ENCODE measurements at places on chromosomes 1 and 21. TPM values are rescaled to one million over a fixed set of nuclear protein-coding genes. Genes with fewer than 3 reads are reported as not detected.

ADAMTS5 gene
- total RNA-seq, result 0.82 TPM

GRCh38 chr1:46802901-46803574 is 4.2 kb downstream of the CYP4B1 start:
- H3K27ac ChIP-seq, result no peak overlapping the region
- H3K4me1 ChIP-seq, result no peaks in the 10 kb centered on the region
- no peak for DNase-seq
- H3K4me3 ChIP-seq, result no peak overlapping the region
- H3K27me3 ChIP-seq, result no peaks in the 10 kb centered on the region

GRCh38 chr1:61208831-61209230 is 126.5 kb downstream of the NFIA start:
- H3K4me3 ChIP-seq, result no peak overlapping the region
- no peaks in the 10 kb centered on the region for H3K4me1 ChIP-seq
- H3K27ac ChIP-seq, result no peak overlapping the region
- no peaks in the 10 kb centered on the region for H3K36me3 ChIP-seq

GRCh38 chr21:44548922-44549321 is 2.4 kb downstream of the KRTAP10-2 start:
- H3K4me3 ChIP-seq, result no peak overlapping the region
- peak; percentile 51 for DNase-seq
- peak overlapping the region; percentile 50 for H3K27ac ChIP-seq
- H3K27me3 ChIP-seq, result no peaks in the 10 kb centered on the region
- H3K36me3 ChIP-seq, result no peaks in the 10 kb centered on the region
- peaks cover 24% of the 10 kb centered on the region for H3K4me1 ChIP-seq

DNA sequence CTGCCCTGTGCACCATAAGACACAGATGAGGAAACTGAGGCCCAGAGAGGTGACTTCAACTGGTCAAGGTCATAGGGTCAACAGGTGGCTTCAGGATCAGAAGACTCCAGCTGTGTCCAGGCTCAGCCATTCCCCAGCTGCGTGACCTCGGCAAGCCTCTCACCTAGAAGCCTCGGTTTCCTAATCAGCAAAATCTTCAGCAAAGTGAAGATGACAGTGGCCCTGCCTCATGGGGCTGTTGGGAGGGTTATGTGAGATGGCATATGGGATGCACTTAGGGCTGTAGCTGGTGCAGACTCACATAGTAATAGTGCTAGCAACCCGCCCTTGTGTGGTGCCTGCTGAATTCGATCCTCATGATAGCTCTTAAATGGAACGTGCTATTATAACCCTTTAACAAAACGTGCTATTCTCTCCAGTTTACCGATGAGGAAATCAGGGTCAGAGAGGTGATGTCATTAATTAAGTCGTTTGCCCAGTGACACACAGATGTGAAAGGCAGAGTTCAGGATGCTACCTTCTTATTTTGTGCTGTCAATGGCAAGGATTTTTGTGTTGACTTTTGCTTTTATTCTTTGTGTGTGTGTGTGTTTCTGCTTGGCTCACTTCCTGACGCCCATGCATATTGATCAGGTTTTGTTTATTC is 472.9 kb downstream of the MATN1 start:
- H3K4me1 ChIP-seq, result peaks cover 5% of the 10 kb centered on the region
- no peak overlapping the region for H3K4me3 ChIP-seq
- no peak for DNase-seq
- H3K27me3 ChIP-seq, result no peaks in the 10 kb centered on the region
- no peaks in the 10 kb centered on the region for H3K36me3 ChIP-seq
- no peak overlapping the region for H3K27ac ChIP-seq

DNA sequence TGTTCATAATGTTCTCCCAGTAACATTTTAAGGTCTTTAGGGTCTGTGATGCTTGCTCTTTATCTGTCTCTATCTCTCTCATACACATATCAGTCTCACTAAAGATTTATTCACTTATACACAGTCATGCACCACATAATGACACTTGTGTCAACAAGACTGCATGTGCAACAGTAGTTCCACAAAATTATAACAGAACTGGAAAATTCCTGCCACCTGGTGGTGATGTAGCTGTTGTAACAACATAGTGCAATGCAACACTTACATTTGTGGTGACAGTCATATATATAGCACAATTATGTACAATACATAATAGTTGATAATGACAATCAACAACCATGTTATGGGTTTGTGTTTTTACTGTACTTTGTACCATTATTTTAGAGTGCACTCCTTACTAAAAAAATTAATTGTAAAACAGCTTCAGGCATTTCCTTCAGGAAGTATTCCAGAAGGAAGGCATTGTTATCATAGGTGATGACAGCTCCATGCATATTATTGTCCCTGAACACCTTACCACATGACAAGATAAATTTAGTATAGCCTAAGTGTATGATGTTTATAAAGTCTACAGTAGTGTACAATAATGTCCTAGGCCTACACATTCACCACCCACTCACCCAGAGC is 8.1 kb downstream of the TDRD5 start:
- no peak overlapping the region for H3K4me3 ChIP-seq
- H3K27me3 ChIP-seq, result no peaks in the 10 kb centered on the region
- no peaks in the 10 kb centered on the region for H3K4me1 ChIP-seq
- H3K27ac ChIP-seq, result no peak overlapping the region
- no peaks in the 10 kb centered on the region for H3K36me3 ChIP-seq
- DNase-seq, result no peak

GRCh38 chr1:59766227-59766855 is 48.4 kb upstream of the HOOK1 start:
- H3K4me3 ChIP-seq, result no peak overlapping the region
- H3K27ac ChIP-seq, result no peak overlapping the region
- no peak for DNase-seq
- 0 out of 2 replicates have a peak, but pooled peaks cover 6% of the 10 kb centered on the region for H3K4me1 ChIP-seq
- no peaks in the 10 kb centered on the region for H3K36me3 ChIP-seq

GRCh38 chr1:43611950-43612349 is 38.0 kb upstream of the KDM4A start:
- no peak overlapping the region for H3K27ac ChIP-seq
- peaks cover 23% of the 10 kb centered on the region for H3K36me3 ChIP-seq
- no peak overlapping the region for H3K4me3 ChIP-seq
- no peak for DNase-seq

GRCh38 chr1:50458507-50458906 is 35.3 kb upstream of the DMRTA2 start:
- no peaks in the 10 kb centered on the region for H3K27me3 ChIP-seq
- H3K27ac ChIP-seq, result no peak overlapping the region
- H3K36me3 ChIP-seq, result no peaks in the 10 kb centered on the region
- H3K4me3 ChIP-seq, result no peak overlapping the region
- DNase-seq, result no peak
- no peaks in the 10 kb centered on the region for H3K4me1 ChIP-seq

GRCh38 chr1:204685236-204686006 is at the start of gene LRRN2:
TSS of gene LRRN2 (minus strand) at chr1:204685738. CDS start at chr1:204619992, 65,746 bp downstream.
- H3K27ac ChIP-seq, result no peak within 1 kb of the TSS
- peak; percentile 66 for DNase-seq
- peak within 1 kb of the TSS; percentile 66 for H3K4me3 ChIP-seq

- peaks cover 14% of the 10 kb centered on the region for H3K27me3 ChIP-seq
- peaks cover 22% of the 10 kb centered on the region for H3K36me3 ChIP-seq
- no peak overlapping the region for H3K4me3 ChIP-seq
- H3K4me1 ChIP-seq, result no peaks in the 10 kb centered on the region
Observed at GRCh38 chr1:156933136-156933535, 12.7 kb downstream of the LRRC71 start.

GRCh38 chr1:231550448-231550781 is 21.9 kb downstream of the TSNAX start:
- H3K36me3 ChIP-seq, result no peaks in the 10 kb centered on the region
- H3K4me3 ChIP-seq, result no peak overlapping the region
- no peak for DNase-seq
- H3K27me3 ChIP-seq, result no peaks in the 10 kb centered on the region
- no peak overlapping the region for H3K27ac ChIP-seq
- H3K4me1 ChIP-seq, result no peaks in the 10 kb centered on the region

DNA sequence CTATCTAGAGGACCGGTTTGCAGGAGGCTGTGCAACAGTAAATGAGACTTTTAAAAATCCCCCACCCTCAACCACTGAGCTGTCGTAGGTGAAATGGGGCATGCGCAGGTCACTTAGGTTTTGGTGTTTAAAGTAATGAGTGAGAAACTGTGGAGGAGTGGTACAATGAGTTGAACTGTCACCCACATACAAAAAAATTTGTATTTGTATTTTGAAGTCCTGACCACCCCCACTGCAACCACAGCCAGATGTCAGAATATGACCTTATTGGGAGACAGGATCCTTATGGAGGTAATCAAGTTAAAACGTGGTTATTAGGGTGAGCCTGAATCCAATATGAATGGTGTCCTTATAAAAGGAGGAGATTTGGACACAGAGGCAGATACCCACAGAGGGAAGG is 1.6 kb upstream of the IRF6 start:
- H3K4me3 ChIP-seq, result no peak overlapping the region
- no peak for DNase-seq
- H3K4me1 ChIP-seq, result no peaks in the 10 kb centered on the region

GRCh38 chr1:240385985-240386978 is 225.7 kb downstream of the GREM2 start:
- H3K4me1 ChIP-seq, result no peaks in the 10 kb centered on the region
- H3K27ac ChIP-seq, result no peak overlapping the region
- no peak overlapping the region for H3K4me3 ChIP-seq
- no peaks in the 10 kb centered on the region for H3K36me3 ChIP-seq
- no peak for DNase-seq

DNA sequence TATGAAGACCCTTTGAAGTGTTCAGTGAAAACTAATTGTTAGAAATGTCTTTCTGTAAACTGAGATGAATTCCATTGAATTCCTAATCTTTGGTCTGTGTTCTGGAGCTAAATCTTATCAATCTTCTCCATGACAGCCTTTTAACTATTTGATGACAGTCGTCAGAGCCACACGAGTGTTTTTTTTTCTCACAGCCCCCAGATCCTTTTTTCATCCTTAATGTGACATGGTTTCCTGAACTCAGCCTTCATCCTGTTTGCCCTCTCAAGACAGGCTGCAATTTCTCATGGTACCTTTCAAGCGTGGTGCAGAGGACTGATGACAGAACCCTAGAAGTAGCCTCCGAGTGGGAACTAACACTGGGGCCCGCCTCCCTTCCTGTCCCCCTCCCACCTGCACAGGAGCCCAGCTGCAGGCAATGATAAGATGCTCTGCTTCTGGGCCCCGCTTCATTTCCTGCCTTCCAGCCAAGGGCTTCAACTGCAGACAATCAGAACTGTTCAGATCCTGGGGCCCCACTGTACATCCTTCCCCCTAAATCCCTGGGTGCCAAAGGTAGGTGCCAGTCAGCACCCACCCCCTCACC is 114.6 kb upstream of the VAV3 start:
- no peak overlapping the region for H3K27ac ChIP-seq
- no peaks in the 10 kb centered on the region for H3K27me3 ChIP-seq
- no peaks in the 10 kb centered on the region for H3K36me3 ChIP-seq
- no peaks in the 10 kb centered on the region for H3K4me1 ChIP-seq
- no peak overlapping the region for H3K4me3 ChIP-seq

- H3K36me3 ChIP-seq, result no peaks in the 10 kb centered on the region
- H3K4me1 ChIP-seq, result no peaks in the 10 kb centered on the region
- H3K4me3 ChIP-seq, result no peak overlapping the region
- no peak for DNase-seq
- no peak overlapping the region for H3K27ac ChIP-seq
- H3K27me3 ChIP-seq, result no peaks in the 10 kb centered on the region
Observed at GRCh38 chr21:17003763-17004373, 509.0 kb upstream of the CXADR start.

- no peak for DNase-seq
- H3K36me3 ChIP-seq, result no peaks in the 10 kb centered on the region
- no peak overlapping the region for H3K27ac ChIP-seq
- no peaks in the 10 kb centered on the region for H3K4me1 ChIP-seq
- no peaks in the 10 kb centered on the region for H3K27me3 ChIP-seq
- H3K4me3 ChIP-seq, result no peak overlapping the region
Observed at GRCh38 chr1:241706967-241707366, 54.9 kb downstream of the WDR64 start.

DNA sequence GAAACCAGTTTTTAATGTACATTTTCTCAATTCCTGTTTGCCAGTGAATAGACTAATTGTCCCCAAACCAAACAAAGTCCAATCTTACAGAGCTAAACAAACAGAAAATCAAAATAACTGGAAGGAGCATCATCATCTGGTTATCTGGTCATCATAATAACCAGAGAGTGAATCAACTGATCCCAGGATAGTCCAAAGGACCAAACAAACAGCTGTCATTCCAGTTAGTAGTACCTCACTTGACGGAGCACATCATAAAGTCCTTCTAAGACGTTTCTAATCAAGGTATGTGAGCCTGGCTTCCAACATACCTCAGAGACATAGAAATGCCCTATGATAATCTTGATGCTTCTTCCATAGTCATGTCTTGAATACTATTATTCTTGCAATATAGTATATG is 240.5 kb downstream of the LTN1 start:
- DNase-seq, result no peak
- H3K4me1 ChIP-seq, result no peaks in the 10 kb centered on the region
- no peaks in the 10 kb centered on the region for H3K36me3 ChIP-seq
- H3K27me3 ChIP-seq, result no peaks in the 10 kb centered on the region
- no peak overlapping the region for H3K4me3 ChIP-seq

- H3K27ac ChIP-seq, result no peak overlapping the region
- DNase-seq, result no peak
- H3K36me3 ChIP-seq, result no peaks in the 10 kb centered on the region
- H3K4me1 ChIP-seq, result peaks cover 5% of the 10 kb centered on the region
Observed at GRCh38 chr1:214018386-214019268, 30.9 kb downstream of the PROX1 start.

- no peak overlapping the region for H3K4me3 ChIP-seq
- no peaks in the 10 kb centered on the region for H3K27me3 ChIP-seq
- H3K36me3 ChIP-seq, result no peaks in the 10 kb centered on the region
- no peaks in the 10 kb centered on the region for H3K4me1 ChIP-seq
- no peak for DNase-seq
Observed at GRCh38 chr21:38954588-38955004, 148.9 kb downstream of the ETS2 start.

DNA sequence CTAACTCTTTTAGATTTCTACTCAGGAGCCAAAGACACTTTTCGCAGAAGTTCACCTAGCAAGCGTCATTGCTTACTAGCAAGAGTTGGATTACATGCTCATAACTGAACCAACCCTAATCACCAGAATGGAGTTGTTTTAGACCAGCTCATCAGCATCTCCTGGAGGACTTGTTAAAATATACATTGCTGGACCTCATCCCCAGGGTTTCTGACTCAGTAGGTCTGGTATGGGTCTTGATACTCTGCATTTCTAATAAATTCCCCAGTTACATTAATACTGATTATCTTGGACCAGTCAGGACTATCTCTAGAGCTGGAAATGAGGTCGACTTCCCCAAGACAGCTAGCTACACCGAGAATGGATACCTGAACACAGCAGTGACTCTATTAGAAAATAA is 9.7 kb upstream of the PRDX6 start:
- no peak for DNase-seq
- H3K36me3 ChIP-seq, result no peaks in the 10 kb centered on the region
- no peak overlapping the region for H3K4me3 ChIP-seq
